ENCODE measurements at places on chromosomes 5 and 9.

DNA sequence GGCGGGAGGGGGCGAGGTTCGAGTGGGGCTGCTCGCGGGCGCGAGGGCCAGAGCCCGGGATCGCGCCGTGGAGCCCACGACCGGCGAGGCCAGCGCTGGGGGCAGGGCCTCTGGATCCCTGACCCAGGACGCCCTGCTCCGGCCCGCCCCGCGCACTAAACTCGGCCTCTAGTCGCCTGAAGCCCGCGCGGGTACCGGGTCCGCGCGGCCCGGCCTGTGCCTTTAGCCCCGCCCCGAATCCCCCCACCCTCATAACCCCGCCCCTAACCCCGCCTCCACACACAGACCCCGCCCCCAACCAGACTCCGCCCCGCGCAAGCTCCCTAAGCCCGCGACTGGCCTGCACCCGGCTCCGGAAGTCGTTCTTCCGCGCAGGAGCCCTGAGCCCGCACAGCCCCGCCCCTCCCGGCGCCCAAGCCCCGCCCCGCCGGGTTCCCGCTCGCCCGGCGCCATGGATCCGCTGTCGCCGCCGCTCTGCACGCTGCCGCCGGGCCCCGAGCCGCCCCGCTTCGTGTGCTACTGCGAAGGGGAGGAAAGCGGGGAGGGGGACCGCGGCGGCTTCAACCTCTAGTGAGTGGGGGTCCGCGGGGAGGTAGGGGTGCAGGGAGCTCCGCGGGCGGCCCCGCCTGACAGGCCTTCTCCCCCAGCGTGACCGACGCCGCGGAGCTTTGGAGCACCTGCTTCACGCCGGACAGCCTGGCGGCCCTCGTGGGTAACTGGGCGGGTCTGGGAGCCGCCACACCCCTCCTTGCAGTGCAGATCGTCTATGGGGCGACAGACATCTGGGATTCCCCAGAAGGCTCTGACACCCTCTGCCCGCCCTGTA lies at the start of gene PAXX:
TSS of gene PAXX (plus strand) at position 430 of the 826 bp plus-strand sequence. CDS start at position 452, 22 bp downstream.
- peak; percentile 95 for DNase-seq

DNA sequence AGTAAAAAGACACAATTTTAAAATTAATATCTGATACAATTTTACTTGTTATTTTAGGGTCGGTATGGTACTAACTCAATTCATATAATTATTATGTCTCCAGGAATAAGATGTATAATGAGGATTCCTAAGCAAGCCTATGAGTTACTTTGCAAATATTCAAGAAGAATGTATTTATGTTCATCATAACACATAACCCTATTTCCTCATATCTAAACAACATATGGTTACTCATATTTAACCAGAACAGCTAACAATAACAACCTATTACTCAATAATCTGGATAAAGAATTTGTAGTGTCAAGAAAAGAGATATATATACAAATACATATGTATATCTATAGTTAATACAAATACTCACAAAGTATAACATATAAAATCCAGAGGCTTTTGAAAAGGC lies 285.9 kb downstream of the ARL15 start:
- no peak for DNase-seq

GRCh38 chr5:14298126-14298847 lies 155.1 kb downstream of the TRIO start:
- no peak for DNase-seq

DNA sequence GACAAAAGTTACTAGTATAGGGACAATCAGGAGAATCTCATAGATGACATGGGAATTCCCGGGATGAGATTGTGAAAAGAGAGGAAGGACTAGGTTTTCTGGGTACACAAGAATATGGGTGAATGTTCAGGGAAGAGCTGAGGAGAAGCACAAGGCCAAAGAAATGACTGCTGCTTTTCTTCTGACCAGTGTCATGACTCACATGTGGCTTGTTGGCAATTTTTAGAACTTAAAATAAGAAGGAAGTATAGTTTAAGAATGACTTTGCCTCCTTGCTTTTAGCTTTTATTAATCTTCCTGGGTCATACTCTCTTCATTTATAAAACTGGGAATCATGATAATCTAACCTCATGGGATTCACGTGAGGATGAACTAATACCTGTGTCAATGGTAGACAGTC lies 652.4 kb upstream of the MEF2C start:
- DNase-seq: no peak

DNA sequence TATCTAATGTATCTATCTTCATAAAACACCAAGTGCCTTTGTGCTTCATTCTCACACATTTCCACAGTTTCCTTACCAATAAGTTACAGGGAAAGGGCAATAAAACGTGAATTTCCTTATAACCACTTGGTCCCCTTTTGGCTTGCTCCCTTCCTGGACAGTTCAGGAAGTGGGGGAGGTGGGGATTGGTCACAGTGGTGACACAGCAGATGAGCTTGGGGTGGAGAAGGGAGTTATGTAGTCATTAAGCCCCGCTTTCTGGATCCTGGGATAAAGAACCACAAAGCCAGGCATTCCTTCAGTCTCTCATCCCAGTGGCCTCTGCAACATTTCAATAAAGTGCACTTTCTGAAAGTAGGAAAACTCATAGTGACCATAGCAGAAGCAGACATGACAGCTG lies 47.1 kb upstream of the FYB1 start:
- DNase-seq: no peak

DNA sequence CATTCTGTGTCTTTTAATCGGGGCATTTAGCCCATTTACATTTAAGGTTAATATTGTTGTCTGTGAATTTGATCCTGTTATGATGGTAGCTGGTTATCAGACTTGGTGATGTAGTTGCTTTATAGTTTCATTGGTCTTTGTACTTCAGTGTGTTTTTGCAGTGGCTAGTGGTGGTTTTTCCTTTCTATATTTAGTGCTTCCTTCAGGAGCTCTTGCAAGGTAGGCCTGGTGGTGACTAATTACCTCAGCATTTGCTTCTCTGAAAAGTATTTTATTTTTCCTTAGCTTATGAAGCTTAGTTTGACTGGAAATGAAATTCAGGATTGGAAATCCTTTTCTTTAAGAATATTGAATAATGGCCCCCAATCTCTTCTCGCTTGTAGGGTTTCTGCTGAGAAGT lies 156.9 kb downstream of the CNTLN start:
- no peak for DNase-seq

DNA sequence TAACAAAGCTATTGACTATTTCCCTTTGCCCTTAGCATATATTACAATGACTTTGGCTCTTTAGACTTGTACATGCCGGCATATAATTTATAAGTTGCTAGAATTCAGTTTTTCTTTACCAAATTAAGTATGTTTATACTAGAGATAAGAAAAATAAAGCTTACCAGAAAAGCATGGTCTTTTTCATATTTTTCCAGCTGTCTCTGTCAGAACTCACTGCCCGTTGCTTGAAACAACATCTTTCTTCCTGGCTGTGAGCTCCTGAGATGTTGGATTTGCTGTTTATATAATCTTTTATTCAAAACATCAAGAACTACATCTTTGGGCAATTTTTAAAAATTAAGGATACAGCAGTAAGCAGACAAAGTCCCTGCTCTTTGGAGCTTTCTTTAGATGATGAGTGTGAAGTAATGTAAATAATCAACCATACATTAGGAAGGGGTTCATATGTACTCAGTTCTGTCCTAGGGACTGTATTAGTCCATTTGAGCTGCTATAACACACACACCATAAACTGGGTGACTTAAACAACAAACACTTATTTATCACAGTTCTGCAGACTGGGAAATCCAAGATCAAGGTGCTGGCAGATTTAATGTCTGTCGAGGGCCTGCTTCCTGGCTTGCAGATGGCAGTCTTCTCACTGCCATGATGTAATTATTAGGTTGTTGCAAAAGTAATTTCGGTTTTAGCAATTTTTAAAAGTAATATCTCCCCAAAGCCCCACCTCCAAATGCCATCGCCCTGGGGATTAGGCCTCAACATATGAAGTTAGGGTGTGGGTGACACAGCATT lies 45.4 kb upstream of the RANBP3L start:
- DNase-seq: no peak

- no peak for DNase-seq
Measured at GRCh38 chr5:80090884-80091166, 55.7 kb downstream of the THBS4 start.

GRCh38 chr5:152104211-152104610 lies 179.6 kb upstream of the GLRA1 start:
- no peak for DNase-seq

GRCh38 chr5:63240063-63240755 lies 661.6 kb downstream of the LRRC70 start:
- DNase-seq: no peak

DNA sequence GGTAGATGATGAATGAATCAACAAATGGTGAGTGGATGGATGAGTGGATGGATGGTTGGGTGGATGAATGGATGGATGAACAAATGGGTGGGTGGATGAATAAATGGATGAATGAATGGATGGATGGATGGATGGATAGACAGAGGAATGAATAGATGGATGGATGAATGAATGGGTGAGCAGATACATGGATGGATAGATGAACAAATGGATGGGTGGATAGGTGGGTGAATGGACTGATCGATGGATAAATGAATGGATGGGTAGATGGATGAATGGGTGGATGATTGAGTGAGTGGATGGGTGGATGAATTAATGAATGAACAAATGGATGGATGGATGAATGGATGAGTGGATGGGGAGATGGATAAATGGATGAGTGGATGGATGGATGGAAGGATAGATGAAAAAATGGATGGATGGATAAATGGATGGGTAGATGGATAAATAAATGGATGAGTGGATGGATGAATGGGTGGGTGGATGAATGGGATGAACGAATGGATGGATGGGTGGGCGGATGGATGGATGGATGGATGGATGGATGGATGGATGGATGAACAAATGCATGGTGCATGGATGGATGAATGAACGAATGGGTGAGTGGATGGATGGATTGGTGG lies 85.7 kb downstream of the PHF2 start:
- DNase-seq: no peak

GRCh38 chr5:33905381-33905780 lies 13.6 kb upstream of the ADAMTS12 start:
- no peak for DNase-seq

GRCh38 chr5:125970631-125971307 lies 452.4 kb upstream of the GRAMD2B start:
- DNase-seq: no peak

GRCh38 chr9:93325307-93326035 lies 126.0 kb upstream of the FAM120A start:
- no peak for DNase-seq

- no peak for DNase-seq
Measured at GRCh38 chr5:84306601-84307000, 78.1 kb downstream of the EDIL3 start.

All from stimulated activated CD4-positive, alpha-beta T cell treated with anti-CD3 and anti-CD28 coated beads, Interleukin-4, amount 100 ng/mL, for 24 hours (primary cell).